ENCODE measurements at places on chromosomes 6 and 20. TPM values are rescaled to one million over a fixed set of nuclear protein-coding genes. Genes with fewer than 3 reads are reported as not detected.

Gene DLL1
- total RNA-seq = 1.0 TPM

Gene RNF182
- 0.13 TPM for total RNA-seq

Gene PPP1R3G
- 2.1 TPM for total RNA-seq

Gene PRR18
- not detected for total RNA-seq

Gene AVP
- total RNA-seq = not detected

Gene WDR27
- total RNA-seq = 28.5 TPM

Gene RIN2
- 67.8 TPM for total RNA-seq

Gene CD109
- 176 TPM for total RNA-seq

All from articular chondrocyte of knee joint (primary cell).